Aorta (tissue), 5 donors: ENCODE measurements at places on chromosomes 1 and 21. TPM values are rescaled to one million over a fixed set of nuclear protein-coding genes. Genes with fewer than 3 reads are reported as not detected.

DNA sequence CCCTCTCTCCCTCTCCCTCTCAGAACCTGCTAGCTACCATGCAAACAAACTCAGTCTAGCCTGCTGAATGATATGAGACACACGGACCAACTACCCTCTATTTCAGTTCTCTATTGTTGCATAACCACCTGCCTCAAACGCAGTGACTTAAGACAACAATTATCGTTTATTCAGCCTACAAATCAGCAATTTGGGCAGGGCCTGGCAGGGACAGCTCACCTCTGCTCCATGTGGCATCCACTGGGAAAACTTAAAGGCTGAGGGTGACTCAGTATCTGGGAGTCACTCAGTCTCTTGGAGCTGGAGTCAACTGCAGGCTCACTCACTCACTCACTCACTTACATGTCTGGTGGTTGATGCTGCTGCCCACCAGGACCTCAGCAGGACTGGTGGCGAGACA, 121.3 kb downstream of the SEC16B start:
- DNase-seq, result no peak

- peak; percentile 36 for DNase-seq
Observed at GRCh38 chr1:16237343-16237830, 404 bp upstream of the CPLANE2 start.

DNA sequence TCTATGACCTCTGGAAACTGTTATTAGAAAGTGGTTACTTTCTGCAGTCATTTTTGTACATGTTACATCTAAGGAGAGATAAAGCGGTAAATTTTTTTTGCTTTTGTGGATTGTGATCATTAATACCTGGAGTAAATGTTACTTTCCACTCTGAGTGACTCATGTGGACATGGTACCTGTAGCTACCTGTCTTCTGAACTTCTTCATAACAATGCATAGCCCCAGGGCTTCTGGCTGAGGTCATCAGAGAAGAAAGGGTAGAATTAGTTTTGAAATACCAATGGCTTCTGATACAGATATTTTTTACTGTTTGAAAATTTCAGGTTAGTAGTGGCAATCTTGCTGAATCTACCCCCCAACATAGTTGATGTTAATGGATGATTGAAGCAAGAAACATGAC, 489.3 kb downstream of the RWDD3 start:
- no peak for DNase-seq

GRCh38 chr1:43358121-43358745, 548 bp upstream of the CDC20 start:
- DNase-seq, result no peak

DNA sequence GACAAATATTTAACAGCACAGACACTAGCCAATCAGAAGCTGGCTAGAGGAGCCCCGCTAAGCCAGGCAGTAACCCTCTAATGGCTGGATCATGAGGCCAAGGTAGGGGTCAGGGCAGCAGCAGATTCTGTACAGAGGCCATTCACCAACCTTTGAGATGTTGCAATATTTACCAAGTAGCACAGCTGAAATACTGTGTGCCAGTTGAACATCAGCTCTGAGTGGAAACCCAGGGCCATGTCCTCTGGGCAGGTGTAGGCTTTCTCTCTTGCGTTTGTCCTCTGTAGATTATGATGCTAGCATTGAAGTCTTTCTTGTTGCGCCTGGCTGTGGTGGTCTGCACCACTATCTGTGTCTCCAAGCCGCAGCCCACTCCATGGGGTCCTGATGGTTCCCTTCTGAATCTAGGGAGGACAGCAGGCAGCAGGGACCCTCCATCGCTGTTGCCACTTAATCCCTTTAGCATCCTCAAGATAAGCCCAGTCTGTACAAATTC, 2.5 kb upstream of the COG2 start:
- DNase-seq, result no peak

- no peak for DNase-seq
Observed at GRCh38 chr1:121471523-121471922, 286.7 kb downstream of the SRGAP2C start.

The CLIC6 gene
- 3.0 TPM for total RNA-seq

DNA sequence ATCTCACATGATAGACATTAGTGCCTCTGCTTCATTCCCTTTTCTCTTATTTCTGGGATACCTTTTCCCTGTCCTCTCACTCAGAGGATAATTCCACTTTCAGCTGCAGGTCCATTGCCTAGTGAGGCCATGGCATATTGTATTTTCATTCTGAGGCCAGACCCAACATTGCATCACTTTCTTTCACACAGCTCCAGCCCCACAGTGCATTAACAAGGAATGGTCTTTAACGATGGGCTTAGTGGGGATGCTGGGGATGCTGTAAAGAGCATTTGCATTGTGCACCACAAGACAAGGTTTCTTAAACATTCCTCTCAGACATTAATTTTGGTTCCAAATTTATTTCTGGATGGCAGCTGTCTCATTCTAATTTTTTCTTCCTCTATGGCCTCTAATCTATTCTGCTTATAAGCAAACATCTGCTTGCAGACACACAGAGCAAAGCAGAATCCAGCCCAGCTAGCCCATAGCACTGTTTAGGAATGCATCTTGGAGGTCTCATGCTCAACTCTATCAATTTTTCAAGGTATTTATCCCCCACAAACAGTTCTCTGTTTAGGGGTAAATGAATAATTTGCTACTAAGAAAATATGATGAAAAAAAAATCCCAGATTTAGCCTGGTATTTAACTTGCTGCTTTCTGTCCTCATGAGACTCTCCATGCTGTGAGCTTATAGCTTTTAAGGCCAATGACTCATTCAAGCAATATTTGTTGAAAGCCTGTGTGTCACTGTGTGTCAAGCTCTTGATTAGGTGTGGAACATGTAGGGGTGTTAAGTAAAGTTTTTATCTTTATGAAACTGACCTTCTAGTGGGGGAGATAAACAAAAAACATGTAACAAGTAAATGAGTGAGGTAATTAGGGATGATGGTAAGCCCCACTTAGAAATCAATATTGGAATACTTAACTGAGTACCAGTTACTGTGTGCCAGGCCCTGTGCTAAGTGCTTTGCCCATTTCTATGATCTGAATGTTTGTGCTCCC, 44.5 kb upstream of the CCDC190 start:
- no peak for DNase-seq

The CTTNBP2NL gene
- 65.8 TPM for total RNA-seq

The DENND2D gene
- 12.3 TPM for total RNA-seq

The VANGL1 gene
- 10.5 TPM for total RNA-seq

The SV2A gene
- total RNA-seq, result 16.9 TPM

DNA sequence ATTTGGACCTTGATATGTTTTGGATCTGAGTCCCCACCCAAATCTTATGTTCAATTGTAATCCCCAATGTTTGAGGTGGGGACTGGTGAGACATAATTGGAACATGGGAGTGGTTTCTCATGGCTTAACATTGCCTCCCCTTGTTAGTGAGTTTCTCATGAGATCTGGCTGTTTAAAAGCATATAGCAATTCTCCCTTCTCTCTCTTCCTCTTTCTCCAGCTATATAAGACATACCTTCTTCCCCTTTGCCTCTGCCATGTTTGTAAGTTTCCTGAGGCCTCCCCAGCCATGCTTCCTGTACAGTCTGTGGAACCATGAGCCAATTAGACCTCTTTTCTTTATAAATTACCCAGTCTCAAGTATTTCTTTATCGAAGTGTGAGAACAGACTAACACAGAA, 692.4 kb downstream of the KCNT2 start:
- no peak for DNase-seq

The NDC1 gene
- 6.8 TPM for total RNA-seq

- no peak for DNase-seq
Observed at GRCh38 chr1:17307946-17308345, at the start of gene PADI4. Gene PADI4 (plus strand): TSS chr1:17308197. CDS start chr1:17308223, 26 bp downstream.

- DNase-seq, result no peak
Observed at GRCh38 chr1:9183898-9184297, 50.7 kb upstream of the H6PD start.

DNA sequence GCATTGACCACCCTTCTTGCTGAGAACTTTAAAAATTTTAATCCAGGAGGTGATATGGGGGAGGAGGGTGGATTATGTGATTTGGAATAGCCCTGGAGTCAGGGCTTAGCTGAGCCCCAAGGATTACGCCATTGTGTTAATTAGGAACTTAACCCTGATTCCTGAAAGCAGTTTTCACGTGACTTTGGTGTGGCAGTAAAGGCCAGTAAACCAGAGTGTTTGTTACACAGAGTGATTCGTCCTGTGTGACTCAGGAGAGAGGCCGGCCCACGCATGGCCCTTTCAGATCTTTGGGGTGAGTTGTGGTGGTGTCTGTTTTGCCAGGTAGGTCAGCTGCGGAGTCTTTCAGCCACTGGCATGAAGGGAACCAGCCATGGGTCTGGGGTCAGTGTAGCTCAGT, 107.6 kb downstream of the NOS1AP start:
- no peak for DNase-seq

GRCh38 chr1:31585736-31586365, 9.5 kb downstream of the TINAGL1 start:
- no peak for DNase-seq

GRCh38 chr1:36560621-36561360, 78.1 kb upstream of the CSF3R start:
- no peak for DNase-seq

- DNase-seq, result no peak
Observed at GRCh38 chr1:92949937-92950817, 11.1 kb downstream of the DIPK1A start.

The ST6GALNAC5 gene
- total RNA-seq, result 9.8 TPM

- DNase-seq, result no peak
Observed at GRCh38 chr1:8408151-8408839, 90.4 kb downstream of the SLC45A1 start.

DNA sequence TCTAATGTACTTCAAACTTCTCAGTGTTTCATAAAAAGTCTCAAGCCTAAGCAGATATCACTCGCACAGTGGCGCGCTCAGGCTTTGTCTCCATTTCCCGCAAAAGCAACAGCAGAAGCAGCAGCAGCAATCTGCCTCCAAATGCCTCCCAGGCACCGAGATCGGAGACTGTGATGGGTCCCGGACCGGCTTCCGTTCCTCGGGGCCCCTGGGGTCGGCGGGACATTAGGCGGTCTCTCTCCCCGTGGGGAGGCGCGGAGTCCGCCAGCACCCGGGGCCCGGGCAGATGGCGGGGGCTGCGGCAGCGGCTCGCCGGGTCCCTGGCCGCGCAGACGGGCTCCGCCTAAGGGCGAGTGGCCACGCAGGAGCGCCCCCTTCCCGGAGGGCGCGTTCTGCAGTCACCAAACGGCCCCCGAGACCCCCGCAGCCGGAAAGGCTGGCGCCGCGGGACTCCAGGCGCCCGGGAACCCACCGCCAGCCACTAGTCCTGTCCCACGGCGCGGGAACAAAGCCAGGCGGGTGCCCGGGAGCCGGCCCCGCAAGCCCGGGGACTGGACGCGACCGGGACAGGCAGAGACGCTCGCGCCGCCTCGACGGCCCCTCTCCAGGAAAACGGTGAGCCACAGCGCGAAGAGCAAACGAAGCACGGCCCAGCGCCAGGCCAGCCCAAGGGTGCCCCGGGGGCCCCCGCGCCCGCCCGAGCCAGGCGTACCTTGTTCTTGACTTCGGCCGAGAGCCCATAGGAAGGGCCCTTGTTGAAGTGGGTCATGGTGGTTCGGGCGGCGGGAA, 590 bp downstream of the CNN3 start:
- DNase-seq, result peak; percentile 68

The ZBTB8OS gene
- total RNA-seq, result 37.8 TPM

GRCh38 chr1:6486433-6487011, 4.9 kb downstream of the PLEKHG5 start:
- peak; percentile 95 for DNase-seq

The CNIH3 gene
- total RNA-seq, result 2.4 TPM

- DNase-seq, result no peak
Observed at GRCh38 chr1:24300971-24301784, 18.0 kb upstream of the GRHL3 start.

DNA sequence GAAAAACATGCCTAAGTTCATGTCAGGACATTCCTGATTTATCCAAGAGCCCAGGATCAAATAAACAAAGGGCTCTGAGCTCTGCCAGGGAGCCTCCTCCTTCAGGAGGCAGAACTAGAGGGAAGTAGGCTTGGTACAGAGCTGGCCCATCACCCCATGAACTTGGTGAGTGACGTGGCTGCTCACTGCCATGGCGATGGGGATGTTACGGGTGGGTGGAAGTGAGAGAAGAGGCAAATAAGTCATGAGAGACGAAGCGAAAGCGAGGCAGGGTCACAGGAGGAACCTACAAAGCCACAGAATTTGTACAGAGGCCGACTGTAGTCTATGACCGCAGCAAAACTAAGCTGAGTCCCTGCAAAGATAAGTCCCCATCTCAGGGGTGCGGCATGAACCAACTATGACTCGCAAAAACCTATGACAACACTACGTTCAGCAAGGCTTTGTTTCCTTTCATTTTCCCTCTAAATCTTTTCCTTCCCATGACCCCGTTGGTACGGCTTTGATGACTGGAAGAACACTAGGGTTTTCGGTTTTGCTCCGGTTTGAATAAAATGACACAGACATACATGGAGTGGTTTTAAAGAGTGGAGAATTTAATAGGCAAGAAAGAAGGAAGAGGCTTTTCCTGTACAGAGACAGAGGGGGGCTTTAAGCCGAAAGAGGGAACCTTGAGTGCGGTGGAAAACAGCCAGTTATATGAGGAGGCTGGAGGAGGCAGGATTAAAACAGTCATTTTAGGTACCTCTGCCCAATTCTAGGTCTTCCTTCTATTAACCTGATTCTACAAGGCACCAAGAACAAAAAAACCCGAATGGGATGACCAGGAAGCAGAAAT, 74.1 kb downstream of the CD46 start:
- no peak for DNase-seq

GRCh38 chr1:200471739-200472138, 61.9 kb upstream of the ZNF281 start:
- DNase-seq, result no peak

The DBT gene
- total RNA-seq, result 13.0 TPM
